ENCODE measurements at places on chromosomes 7 and 10.
A peak's percentile ranks its signal among the peaks of the same experiment; 100 is the strongest.

DNA sequence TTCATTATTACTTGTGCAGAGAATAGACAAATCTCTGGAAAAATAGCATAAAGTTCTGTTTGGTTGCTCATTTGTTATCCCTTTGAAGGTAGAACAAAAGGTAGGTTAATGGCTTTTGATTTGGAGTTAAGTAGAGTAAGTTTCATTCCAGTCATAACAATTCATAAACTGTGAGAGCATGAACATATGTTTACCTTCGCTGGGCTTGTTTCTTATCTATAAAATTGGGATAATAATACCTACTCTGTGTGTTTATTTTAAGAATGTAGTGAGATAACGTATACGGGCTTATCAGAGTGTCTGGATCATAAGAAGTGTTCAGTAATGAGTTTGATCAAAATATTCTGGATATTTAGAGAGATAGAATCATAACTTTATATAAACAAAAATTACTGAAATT, 155.4 kb downstream of the SEMA3D start:
- H3K36me3 ChIP-seq = no peaks in the 10 kb centered on the region
- no peaks in the 10 kb centered on the region for H3K4me1 ChIP-seq
- no peaks in the 10 kb centered on the region for H3K27me3 ChIP-seq
- no peak for DNase-seq

- no peak overlapping the region for H3K27ac ChIP-seq
- DNase-seq = no peak
- no peak overlapping the region for H3K4me3 ChIP-seq
- peaks cover 6% of the 10 kb centered on the region for H3K36me3 ChIP-seq
- H3K27me3 ChIP-seq = no peaks in the 10 kb centered on the region
- H3K4me1 ChIP-seq = no peaks in the 10 kb centered on the region
These were observed 79.1 kb downstream of the LARP4B start for GRCh38 chr10:852386-852785.

- no peak overlapping the region for H3K27ac ChIP-seq
- no peaks in the 10 kb centered on the region for H3K36me3 ChIP-seq
- no peak overlapping the region for H3K4me3 ChIP-seq
- no peak for DNase-seq
These were observed 14.0 kb downstream of the SLC13A4 start for GRCh38 chr7:135713836-135714470.

DNA sequence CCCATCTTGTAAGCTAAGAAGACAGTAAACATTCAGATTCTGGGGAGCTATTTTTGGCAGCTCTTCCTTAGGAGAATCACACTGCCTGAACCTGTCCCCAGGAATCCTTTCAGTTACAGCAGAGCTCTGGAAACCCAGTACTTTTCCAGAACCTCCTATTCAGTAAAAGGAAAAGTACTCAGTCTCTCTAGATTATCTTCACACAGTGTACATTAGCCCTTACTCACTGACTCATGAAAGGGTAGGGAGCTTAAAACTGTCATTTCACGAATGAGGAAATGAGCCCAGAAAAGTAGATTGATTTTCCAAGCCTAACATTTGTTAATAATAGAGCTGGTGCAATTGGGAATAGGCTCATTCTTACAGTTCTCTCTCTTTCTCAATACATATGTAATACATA, 3.9 kb upstream of the CNNM1 start:
- no peak for DNase-seq
- no peaks in the 10 kb centered on the region for H3K36me3 ChIP-seq
- H3K27ac ChIP-seq = no peak overlapping the region
- H3K27me3 ChIP-seq = peaks cover 4% of the 10 kb centered on the region
- H3K4me1 ChIP-seq = no peaks in the 10 kb centered on the region

GRCh38 chr10:47286591-47287315, 13.2 kb upstream of the GDF10 start:
- no peak overlapping the region for H3K27ac ChIP-seq
- no peak for DNase-seq
- H3K27me3 ChIP-seq = no peaks in the 10 kb centered on the region
- peaks cover 15% of the 10 kb centered on the region for H3K4me1 ChIP-seq
- H3K36me3 ChIP-seq = no peaks in the 10 kb centered on the region

DNA sequence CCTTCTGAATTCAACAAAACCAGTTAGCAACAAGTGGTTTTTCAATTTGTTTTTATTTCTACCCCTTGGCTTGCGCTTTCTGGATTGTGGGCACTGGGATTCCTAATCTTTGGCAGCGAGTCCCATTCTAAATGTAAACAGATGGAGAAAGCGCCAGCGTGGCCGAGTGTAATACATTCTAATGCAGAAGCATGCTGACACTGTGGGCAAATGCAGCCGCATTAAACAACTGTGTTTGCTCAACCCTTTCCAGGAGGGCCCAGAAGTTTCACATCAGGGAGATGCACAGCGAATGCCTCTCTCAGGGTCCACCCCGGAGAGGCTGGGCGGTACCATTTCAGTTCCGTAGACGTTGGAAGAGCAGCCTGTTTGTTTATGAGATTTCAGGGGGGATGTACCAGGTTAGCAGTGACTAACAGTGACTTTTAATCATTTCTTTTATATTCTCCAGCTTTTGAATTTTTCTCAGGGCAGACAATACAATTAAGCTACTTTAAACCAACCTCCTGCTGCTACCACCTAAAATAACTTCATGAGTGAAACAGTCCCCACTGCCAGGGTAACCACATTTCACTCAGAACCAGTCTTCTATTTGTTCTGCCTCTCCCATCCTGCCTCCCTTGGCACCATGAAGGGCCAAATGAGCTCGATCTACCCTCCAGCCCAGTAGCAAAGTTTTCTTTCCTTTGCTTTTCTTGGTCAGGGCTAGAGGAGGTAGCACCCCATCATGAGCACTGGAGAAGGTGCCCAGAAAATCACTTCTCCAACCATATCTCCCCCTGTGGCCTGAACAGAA, 164.2 kb upstream of the ITGB1 start:
- no peaks in the 10 kb centered on the region for H3K27me3 ChIP-seq
- DNase-seq = no peak
- peak overlapping the region; percentile 15 for H3K27ac ChIP-seq
- H3K36me3 ChIP-seq = no peaks in the 10 kb centered on the region
- peaks cover 88% of the 10 kb centered on the region for H3K4me1 ChIP-seq
- H3K4me3 ChIP-seq = no peak overlapping the region

DNA sequence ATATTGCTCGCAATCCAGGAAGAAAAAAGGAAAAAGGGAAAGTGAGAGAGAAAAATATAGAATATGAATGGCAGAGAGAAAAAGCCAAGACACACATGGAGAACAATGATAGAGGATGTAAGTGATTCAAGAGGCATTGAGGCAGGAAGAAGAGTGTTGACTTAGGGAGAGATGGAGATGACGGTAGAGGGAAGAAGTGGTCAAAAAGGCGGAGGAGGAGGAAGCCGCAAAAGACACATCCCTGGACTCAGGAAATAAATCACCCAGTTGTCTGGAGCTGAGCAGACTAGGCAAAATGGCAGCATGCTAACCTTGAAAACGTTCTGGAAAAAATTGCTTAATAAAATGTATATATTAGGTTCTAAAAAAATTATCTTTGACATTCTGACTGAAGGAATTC, 17.7 kb upstream of the GPR37 start:
- no peak overlapping the region for H3K27ac ChIP-seq
- DNase-seq = no peak
- H3K36me3 ChIP-seq = no peaks in the 10 kb centered on the region
- H3K4me1 ChIP-seq = no peaks in the 10 kb centered on the region
- H3K27me3 ChIP-seq = no peaks in the 10 kb centered on the region

- H3K36me3 ChIP-seq = no peaks in the 10 kb centered on the region
- H3K4me1 ChIP-seq = peaks cover 7% of the 10 kb centered on the region
- no peak for DNase-seq
- H3K27me3 ChIP-seq = no peaks in the 10 kb centered on the region
These were observed 44.8 kb downstream of the CALML3 start for GRCh38 chr10:5569568-5569967.

DNA sequence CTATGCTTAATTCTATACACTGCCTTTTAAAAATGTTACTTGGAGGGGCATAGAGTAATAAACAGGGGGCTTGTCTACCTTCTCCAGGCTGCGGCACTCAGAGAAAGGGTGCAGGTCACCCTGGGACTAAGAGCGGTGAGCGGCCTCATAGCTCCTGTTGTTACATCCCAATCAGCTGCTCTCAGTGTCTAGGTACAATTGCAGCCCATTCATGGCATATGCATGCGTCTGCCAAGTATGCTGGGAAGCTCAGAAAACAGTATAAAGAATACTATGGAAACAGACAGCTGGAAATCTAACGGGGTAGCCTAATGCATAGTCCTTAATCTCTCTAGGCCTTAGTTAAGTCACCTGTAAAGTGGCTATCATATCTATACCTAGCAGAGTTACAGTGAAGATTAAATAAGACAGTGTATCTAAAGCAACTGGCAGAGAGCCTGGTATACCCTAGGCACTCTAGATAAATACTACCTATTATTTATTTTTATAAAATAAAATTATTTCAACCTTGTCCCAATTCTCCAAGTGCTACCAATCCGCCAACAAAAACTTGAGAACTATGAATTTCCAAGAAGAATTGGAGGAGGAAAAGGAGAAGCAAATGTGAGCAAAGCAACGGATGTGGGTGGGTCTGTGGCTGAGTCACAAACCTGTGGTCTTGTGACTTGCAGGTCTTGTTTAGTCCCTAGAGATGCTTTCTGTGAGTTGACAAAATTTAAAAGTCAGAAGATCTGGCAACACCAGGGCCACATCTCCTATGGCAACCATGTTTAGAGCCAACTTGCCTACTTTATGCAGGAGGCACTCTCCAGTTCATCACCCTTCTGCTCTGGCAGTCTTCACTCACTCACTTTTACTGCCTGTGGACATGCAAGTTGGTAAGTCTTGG, 183.0 kb downstream of the RAPGEF5 start:
- H3K4me3 ChIP-seq = no peak overlapping the region
- H3K36me3 ChIP-seq = no peaks in the 10 kb centered on the region
- DNase-seq = no peak
- no peaks in the 10 kb centered on the region for H3K27me3 ChIP-seq

DNA sequence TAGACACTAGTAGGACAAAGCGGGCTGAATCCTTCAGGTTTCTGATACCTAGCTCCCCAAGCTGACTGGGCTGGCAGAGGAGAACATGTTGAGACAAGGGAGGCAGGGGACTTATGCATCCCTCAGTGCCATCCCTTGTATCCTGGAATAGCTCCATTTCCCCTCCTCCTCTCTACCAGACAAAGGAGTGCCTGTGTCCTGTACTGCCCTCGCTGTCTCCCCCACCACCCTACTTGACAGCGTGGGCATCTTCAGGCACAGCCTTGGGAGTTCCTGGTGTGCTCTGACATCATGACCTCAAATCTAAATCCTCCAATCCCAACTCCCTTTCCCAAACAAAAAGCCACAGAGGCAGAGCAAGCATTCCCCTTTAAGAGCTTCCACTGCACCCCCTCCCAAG, 9.0 kb downstream of the SFXN3 start:
- H3K4me3 ChIP-seq = no peak overlapping the region
- DNase-seq = no peak
- H3K36me3 ChIP-seq = peaks cover 46% of the 10 kb centered on the region
- H3K27ac ChIP-seq = no peak overlapping the region
- peaks cover 11% of the 10 kb centered on the region for H3K4me1 ChIP-seq

- H3K4me1 ChIP-seq = peaks cover 32% of the 10 kb centered on the region
- no peak for DNase-seq
- peak overlapping the region; percentile 62 for H3K27ac ChIP-seq
- H3K27me3 ChIP-seq = no peaks in the 10 kb centered on the region
- no peaks in the 10 kb centered on the region for H3K36me3 ChIP-seq
These were observed 346.6 kb upstream of the KLF6 start for GRCh38 chr10:4131407-4132215.

- no peaks in the 10 kb centered on the region for H3K4me1 ChIP-seq
- H3K4me3 ChIP-seq = no peak within 1 kb of the TSS
- H3K27me3 ChIP-seq = no peaks in the 10 kb centered on the region
- no peak for DNase-seq
- no peaks in the 10 kb centered on the region for H3K36me3 ChIP-seq
These were observed at the start of gene ANKRD1 for GRCh38 chr10:90920986-90921666. Gene ANKRD1, minus strand, starts transcription at chr10:90921087. Its CDS starts 60 bp downstream, at chr10:90921027.

- no peaks in the 10 kb centered on the region for H3K27me3 ChIP-seq
- no peak overlapping the region for H3K27ac ChIP-seq
- no peaks in the 10 kb centered on the region for H3K36me3 ChIP-seq
- DNase-seq = no peak
- H3K4me3 ChIP-seq = no peak overlapping the region
- H3K4me1 ChIP-seq = no peaks in the 10 kb centered on the region
These were observed 201.0 kb downstream of the ADARB2 start for GRCh38 chr10:1536341-1536740.

DNA sequence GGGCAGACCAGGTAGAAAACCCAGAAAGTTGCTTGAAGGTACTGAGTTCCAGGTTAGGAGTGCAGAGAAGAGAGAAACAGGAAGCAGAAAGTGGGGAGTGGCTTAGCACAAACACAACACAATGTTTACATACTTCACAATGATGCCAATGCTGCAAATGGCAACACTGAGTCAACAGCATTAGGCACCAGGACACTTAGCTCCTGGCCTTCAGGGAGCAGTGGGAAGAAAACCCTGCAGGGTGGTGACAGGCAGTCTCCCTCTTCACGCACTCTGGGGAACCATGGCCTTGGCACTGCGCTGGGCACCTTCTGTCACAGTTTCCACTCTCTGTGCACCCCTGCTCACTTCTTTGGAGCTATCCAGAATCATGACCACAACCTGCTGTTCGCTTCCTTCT, 7.3 kb downstream of the ICA1 start:
- no peaks in the 10 kb centered on the region for H3K36me3 ChIP-seq
- no peak overlapping the region for H3K4me3 ChIP-seq
- H3K27ac ChIP-seq = no peak overlapping the region
- H3K27me3 ChIP-seq = no peaks in the 10 kb centered on the region

DNA sequence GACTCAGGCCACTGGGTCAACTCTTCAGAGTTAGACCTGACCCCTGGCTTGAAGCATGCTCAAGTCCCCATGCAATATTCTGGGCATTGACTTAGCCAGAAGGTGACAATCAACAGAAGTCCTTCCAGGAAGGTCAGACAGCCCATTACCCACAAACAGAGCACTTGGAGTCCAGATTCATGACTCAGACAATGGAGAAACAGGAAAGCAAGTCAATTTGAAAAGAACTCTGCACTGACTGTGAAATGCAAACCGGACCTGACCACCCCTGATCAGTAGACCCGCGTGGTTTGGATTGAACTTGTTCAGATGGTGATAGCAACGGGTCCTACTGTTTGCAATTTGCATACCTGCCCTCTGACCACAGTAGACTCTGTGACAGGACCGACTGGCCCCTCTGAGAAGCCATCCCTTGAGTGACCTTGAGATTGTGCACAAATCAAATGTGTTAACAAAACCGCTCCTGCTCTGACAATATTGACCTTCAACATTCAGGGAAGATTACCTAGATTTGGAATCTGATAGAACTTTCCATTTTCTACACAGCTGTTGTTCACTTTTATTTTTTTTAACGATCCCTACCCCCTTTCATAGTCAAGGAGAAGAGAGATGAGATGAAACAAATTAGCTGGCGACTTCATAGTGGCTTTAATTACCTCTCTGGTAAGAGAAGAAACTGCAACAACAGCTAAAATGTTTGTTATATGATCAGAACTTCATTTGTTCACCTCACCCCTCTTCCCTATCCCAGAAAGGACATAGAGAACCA, 138.7 kb downstream of the NRP1 start:
- H3K27me3 ChIP-seq = no peaks in the 10 kb centered on the region
- no peak for DNase-seq
- no peaks in the 10 kb centered on the region for H3K36me3 ChIP-seq
- H3K27ac ChIP-seq = no peak overlapping the region

All from effector memory CD4-positive, alpha-beta T cell (primary cell).